ENCODE measurements at places on chromosomes 7 and 10. TPM values are rescaled to one million over a fixed set of nuclear protein-coding genes. Genes with fewer than 3 reads are reported as not detected.

CLCN1 gene
- 0.12 TPM for total RNA-seq

- DNase-seq, result no peak
- no peak overlapping the region for H3K4me3 ChIP-seq
- H3K27ac ChIP-seq, result no peak overlapping the region
- no peaks in the 10 kb centered on the region for H3K4me1 ChIP-seq
- H3K36me3 ChIP-seq, result no peaks in the 10 kb centered on the region
Observed at GRCh38 chr7:41788556-41788955, 85.7 kb upstream of the INHBA start.

- peak overlapping the region; percentile 22 for H3K4me3 ChIP-seq
- peaks cover 30% of the 10 kb centered on the region for H3K4me1 ChIP-seq
- DNase-seq, result no peak
Observed at GRCh38 chr10:128713874-128714570, 587.8 kb upstream of the MKI67 start.

AQP1 gene
- total RNA-seq, result 1.7 TPM

HOXA7 gene
- total RNA-seq, result 3.2 TPM

NAT16 gene
- total RNA-seq, result not detected

GRCh38 chr10:59513558-59513957, 151.2 kb upstream of the FAM13C start:
- no peaks in the 10 kb centered on the region for H3K36me3 ChIP-seq
- H3K27ac ChIP-seq, result no peak overlapping the region
- no peaks in the 10 kb centered on the region for H3K4me1 ChIP-seq
- no peak overlapping the region for H3K4me3 ChIP-seq

GRCh38 chr7:78345979-78346378, 547.4 kb downstream of the PHTF2 start:
- no peak for DNase-seq
- peaks cover 11% of the 10 kb centered on the region for H3K4me1 ChIP-seq
- no peak overlapping the region for H3K27ac ChIP-seq
- H3K27me3 ChIP-seq, result peaks cover 37% of the 10 kb centered on the region

DNA sequence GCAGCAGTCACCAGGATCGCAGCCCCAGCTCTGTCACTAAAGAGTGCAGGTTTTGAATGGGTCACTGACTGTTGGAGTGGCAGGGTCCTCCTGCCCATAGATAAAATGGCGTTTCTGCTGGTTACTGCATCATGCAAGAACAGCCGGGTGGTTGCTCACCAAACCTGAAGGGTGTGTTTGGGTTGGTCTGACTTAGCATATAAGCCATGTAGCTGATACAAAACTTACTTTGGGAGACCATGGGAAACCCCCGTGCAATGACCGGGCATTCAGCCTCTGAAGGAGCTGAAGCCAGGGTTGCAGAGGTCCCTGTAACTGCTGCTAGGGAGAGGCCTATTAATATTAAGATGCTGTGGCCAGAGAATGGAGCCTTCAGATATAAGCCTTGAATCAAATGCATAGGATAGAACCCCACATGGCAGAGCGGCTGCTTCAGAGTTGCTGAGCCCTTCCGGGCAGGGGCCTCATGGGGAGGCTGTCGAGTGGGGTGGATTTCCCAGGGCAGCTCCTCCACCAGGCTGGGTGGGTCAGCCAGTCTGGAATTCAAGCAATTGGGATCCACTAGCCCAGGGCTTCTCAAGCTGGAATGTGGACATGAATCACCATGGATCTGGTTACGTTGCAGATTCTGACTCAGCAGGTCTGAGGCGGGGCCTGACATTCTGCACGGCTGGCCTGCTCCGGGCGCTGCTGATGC, 70.9 kb upstream of the CTBP2 start:
- H3K4me3 ChIP-seq, result no peak overlapping the region
- H3K4me1 ChIP-seq, result peaks cover 21% of the 10 kb centered on the region
- peaks cover 4% of the 10 kb centered on the region for H3K27me3 ChIP-seq
- DNase-seq, result no peak

DNA sequence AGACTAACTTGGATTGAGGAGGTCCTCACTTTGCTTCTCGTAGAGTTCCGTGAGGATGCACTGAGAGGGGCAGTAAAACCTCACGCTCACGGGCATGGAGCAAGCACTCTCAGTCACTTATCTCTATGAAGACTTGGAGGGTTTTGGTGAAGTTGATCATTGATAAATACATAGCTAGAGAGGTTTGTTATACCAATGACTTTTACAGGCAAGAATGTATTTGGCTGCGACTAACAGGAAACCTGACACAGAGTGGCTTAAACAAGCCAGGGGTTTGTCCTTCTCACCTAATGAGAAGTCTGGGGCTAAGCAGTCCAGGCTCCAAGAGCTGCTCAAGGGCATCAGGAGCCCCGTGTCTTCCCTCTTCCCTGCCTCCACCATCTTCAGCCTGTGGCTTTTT, 6.1 kb downstream of the BICC1 start:
- no peak overlapping the region for H3K27ac ChIP-seq
- H3K4me1 ChIP-seq, result peaks cover 18% of the 10 kb centered on the region
- no peak for DNase-seq
- no peaks in the 10 kb centered on the region for H3K27me3 ChIP-seq

WAPL gene
- total RNA-seq, result 42.4 TPM

DNA sequence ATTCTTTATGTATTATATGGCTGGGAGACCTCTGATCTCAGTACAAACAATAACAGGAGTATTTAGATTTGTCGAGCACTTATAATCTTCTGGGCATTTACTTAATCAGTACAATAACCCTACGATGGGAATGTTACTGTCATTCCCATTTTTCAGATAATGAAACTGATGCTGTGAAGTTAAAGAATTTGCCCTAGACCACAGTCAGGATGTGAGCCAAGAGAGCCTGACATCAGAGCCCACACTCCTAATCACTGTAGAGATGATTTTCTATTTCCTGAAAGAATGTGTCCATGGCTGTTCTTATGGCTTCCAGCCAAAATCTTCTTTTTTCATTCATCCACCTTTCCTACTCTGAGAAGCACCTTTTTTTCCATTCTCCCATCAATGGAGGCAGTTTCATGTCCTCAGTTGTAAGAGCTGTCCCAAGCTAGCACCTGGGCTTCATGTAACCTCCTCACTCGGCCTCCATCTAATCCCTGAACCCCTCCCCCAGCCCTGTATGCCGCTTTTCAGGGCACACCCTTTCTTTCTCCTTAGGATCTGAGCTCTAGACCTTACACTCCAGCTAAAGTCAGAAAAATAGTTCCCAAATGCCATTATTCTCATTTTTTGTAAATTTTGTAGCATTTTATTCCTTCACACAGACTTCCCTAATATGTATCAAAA, 12.2 kb upstream of the CAV1 start:
- H3K4me3 ChIP-seq, result peak overlapping the region; percentile 13
- DNase-seq, result no peak
- H3K27ac ChIP-seq, result peak overlapping the region; percentile 63
- peaks cover 10% of the 10 kb centered on the region for H3K4me1 ChIP-seq

DNA sequence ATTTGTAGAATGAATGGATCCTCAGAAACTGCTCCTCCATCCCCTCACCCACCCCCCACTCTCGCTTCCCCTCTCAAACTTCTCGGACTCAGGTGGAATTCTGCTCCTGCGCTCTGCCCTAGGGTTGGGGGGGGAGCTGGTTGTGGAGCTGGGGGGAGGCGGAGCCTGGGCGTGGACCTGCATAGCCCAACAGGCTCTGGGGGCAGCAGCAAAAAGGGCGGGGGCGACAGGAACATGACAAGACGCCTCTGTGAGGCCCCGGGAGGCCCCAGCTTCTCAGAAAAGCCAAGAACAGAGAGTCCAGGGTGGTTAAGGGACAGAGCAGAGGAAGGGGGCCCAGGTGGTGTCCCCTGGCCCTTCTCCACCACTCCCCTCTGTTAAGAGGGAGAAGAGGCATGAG, 3.5 kb downstream of the TSC22D4 start:
- H3K36me3 ChIP-seq, result no peaks in the 10 kb centered on the region
- peak overlapping the region; percentile 75 for H3K27ac ChIP-seq
- no peak for DNase-seq
- H3K27me3 ChIP-seq, result no peaks in the 10 kb centered on the region

OPN4 gene
- total RNA-seq, result not detected

GPR141 gene
- total RNA-seq, result not detected

LSM8 gene
- total RNA-seq, result 39.6 TPM

GJD4 gene
- total RNA-seq, result 0.17 TPM

CUZD1 gene
- total RNA-seq, result 0.86 TPM

GRCh38 chr7:48041653-48041970, 6.3 kb downstream of the C7orf57 start:
- peaks cover 54% of the 10 kb centered on the region for H3K27me3 ChIP-seq
- no peak overlapping the region for H3K4me3 ChIP-seq
- no peaks in the 10 kb centered on the region for H3K4me1 ChIP-seq
- H3K27ac ChIP-seq, result no peak overlapping the region
- DNase-seq, result no peak

CNOT4 gene
- total RNA-seq, result 32.1 TPM

GPR146 gene
- total RNA-seq, result 1.2 TPM

- no peak for DNase-seq
- H3K27ac ChIP-seq, result no peak overlapping the region
- H3K36me3 ChIP-seq, result no peaks in the 10 kb centered on the region
- H3K27me3 ChIP-seq, result no peaks in the 10 kb centered on the region
- H3K4me3 ChIP-seq, result no peak overlapping the region
Observed at GRCh38 chr10:101595591-101596433, 7.7 kb downstream of the DPCD start.
